ENCODE measurements at places on chromosomes 4 and X.

- DNase-seq: no peak
Measured at GRCh38 chr4:21979196-21979595, 30.6 kb upstream of the KCNIP4 start.

GRCh38 chr4:184763150-184763780 is 29.4 kb upstream of the CENPU start:
- DNase-seq: no peak

GRCh38 chr4:1834047-1834775 is 21.7 kb downstream of the LETM1 start:
- DNase-seq: no peak

DNA sequence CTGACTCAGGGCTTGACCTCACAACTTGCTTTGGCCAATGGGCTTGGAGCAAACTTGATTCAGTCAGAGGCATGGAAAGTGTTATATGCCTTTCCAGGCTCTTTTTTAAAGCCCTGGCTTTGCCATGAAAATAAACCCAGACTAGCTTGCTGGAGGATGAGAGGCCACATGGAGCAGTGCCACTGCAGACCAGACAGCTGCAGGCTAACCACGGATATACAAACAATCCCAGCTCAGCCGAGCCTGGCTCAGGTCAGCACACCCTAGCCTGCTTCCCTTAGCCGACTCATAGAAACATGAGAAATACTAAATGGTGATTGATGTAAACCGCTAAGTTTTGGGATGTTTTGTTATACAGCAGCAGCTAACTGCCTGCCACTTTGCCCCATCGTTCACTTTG is 345.1 kb downstream of the ARHGAP10 start:
- no peak for DNase-seq

DNA sequence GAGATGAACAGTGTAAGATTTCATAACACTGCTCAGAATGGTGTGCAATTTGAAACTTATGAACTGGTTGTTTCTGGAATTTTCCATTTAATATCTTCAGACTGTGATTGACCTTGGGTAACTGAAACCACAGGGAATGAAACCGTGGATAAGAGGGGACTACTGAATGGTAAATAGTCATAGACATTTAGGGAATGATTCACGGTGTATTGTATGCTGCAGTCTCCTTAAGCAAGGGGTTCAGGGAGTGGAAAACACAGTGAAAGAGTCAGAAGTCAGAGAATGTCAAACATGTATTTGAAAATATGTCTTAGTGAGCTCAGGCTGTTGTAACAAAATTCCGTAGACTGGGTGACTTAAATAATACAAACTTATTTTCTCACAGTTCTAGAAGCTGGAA is 398.2 kb upstream of the DIPK2B start:
- DNase-seq: no peak

All from caudate nucleus (tissue), 63 donors.